ENCODE measurements at places on chromosomes 11 and 22. TPM values are rescaled to one million over a fixed set of nuclear protein-coding genes. Genes with fewer than 3 reads are reported as not detected.

- peaks cover 12% of the 10 kb centered on the region for H3K4me1 ChIP-seq
- H3K36me3 ChIP-seq, result peaks cover 33% of the 10 kb centered on the region
- no peak for DNase-seq
- H3K27ac ChIP-seq, result no peak overlapping the region
- no peaks in the 10 kb centered on the region for H3K27me3 ChIP-seq
- H3K4me3 ChIP-seq, result no peak overlapping the region
Measured at GRCh38 chr22:24380220-24380904, 47.0 kb upstream of the ADORA2A start.

- H3K36me3 ChIP-seq, result no peaks in the 10 kb centered on the region
- H3K4me3 ChIP-seq, result no peak overlapping the region
- H3K27me3 ChIP-seq, result no peaks in the 10 kb centered on the region
- H3K4me1 ChIP-seq, result peaks cover 33% of the 10 kb centered on the region
- no peak overlapping the region for H3K27ac ChIP-seq
Measured at GRCh38 chr11:130631119-130631518, 182.7 kb downstream of the ADAMTS15 start.

- H3K27me3 ChIP-seq, result no peaks in the 10 kb centered on the region
- no peak for DNase-seq
- H3K27ac ChIP-seq, result no peak overlapping the region
Measured at GRCh38 chr11:96481771-96482170, 92.0 kb downstream of the JRKL start.

The CATSPERZ gene
- total RNA-seq, result not detected

The FAM111B gene
- total RNA-seq, result 4.5 TPM

The OR6T1 gene
- not detected for total RNA-seq

GRCh38 chr11:88203604-88204003 lies 28.4 kb upstream of the RAB38 start:
- no peaks in the 10 kb centered on the region for H3K27me3 ChIP-seq
- 0 out of 2 replicates have a peak, but pooled peaks cover 9% of the 10 kb centered on the region for H3K4me1 ChIP-seq
- DNase-seq, result no peak
- H3K27ac ChIP-seq, result no peak overlapping the region
- H3K36me3 ChIP-seq, result no peaks in the 10 kb centered on the region

DNA sequence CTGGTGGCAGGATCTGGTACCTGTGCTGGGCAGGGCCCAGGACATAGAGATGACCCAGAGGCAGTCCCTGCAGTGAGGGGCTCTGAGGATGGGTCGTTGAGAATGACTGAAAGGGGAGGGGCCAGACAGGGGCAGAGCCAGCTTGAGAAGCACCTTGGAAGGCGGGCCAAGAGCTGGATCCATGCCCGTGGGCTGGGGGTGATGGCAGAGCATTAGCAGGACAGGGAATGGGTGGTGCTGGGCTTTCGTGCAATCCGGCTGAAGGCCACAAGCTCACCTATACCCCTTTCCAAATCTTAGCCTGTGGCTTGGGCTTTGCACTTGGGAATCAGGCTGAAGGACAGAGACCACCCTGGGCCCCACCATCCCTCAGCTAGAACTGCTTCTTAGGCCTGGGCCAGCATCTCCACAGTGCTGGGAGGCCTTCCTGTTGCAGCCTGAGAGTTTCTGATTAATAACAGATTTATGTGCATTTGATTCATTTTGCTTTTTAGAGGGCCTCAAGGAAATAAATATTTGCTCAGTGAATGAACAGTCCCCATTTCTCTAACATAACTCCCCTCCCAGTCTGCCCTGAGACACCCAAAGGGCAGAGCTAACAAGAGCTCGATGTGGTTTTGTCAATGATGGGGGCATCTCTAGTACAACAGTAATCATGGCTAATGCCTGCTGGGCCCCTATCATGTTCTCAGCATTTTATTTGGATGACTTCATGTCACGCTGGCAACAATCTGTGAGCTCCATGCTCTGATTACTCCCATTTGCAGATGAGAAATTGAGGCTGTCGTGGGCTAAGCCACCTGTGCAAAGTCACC lies 39.3 kb downstream of the RIBC2 start:
- peak; percentile 86 for DNase-seq
- no peaks in the 10 kb centered on the region for H3K27me3 ChIP-seq
- H3K4me1 ChIP-seq, result peaks cover 67% of the 10 kb centered on the region
- H3K36me3 ChIP-seq, result no peaks in the 10 kb centered on the region
- H3K27ac ChIP-seq, result peak overlapping the region; percentile 62

GRCh38 chr11:113664981-113665710 lies 41.0 kb downstream of the TMPRSS5 start:
- no peak for DNase-seq
- no peak overlapping the region for H3K27ac ChIP-seq
- H3K4me1 ChIP-seq, result peaks cover 13% of the 10 kb centered on the region
- H3K27me3 ChIP-seq, result no peaks in the 10 kb centered on the region
- no peaks in the 10 kb centered on the region for H3K36me3 ChIP-seq
- no peak overlapping the region for H3K4me3 ChIP-seq

DNA sequence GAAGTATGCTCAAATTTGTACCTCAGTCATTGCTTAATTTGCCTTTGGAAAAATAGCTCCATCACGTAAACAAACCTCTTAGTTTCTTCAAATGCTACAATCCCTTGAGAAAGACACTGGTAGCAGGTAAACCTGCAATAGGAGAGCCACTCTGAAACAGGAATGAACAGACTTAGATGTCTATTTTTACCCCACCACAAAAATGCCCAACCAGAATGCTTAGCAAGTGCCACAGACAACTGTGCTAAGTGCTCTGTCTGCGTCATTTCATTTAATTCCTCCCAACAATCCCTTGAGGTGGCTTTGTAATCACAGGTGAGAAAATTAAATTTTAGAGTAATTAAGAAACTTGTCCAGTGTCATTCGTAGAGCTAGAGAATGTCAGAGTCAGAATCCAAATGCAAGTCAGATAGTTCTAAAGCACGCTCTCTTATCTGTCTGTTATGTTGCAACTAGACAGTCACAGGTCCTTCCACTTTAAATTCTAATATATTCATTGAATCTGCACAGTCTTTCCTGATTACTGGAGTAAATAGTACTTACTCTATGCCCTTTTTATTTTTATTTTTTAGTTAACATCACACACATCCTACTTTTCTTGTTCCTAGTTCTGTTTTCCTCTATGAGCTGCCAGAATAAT lies 89.0 kb upstream of the GRIA4 start:
- no peaks in the 10 kb centered on the region for H3K36me3 ChIP-seq
- H3K4me3 ChIP-seq, result no peak overlapping the region
- no peaks in the 10 kb centered on the region for H3K4me1 ChIP-seq
- H3K27me3 ChIP-seq, result no peaks in the 10 kb centered on the region

The APOA4 gene
- not detected for total RNA-seq

The KIRREL3 gene
- 31.1 TPM for total RNA-seq

The TEX54 gene
- not detected for total RNA-seq

DNA sequence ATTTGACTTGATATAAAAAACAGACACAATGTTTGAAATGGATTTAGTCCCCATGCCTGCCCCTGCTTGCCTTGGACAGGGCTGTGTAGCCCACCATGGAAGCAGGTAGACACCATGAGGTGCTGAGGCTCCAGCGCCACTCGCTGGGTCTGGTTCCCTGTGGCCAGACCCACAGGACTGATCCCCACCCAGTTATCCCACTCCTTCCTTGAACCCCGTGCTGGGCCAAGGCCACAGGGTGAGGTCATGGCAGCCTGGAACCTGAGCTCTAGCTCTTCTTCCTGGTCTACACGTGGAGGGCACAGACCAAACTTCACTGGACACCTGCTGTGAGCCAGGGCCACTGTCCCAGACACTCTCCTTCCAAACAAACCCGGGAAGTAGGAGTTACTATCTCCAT lies 42.5 kb downstream of the GAB4 start:
- H3K4me1 ChIP-seq, result no peaks in the 10 kb centered on the region
- peaks cover 4% of the 10 kb centered on the region for H3K27me3 ChIP-seq
- H3K4me3 ChIP-seq, result no peak overlapping the region

GRCh38 chr11:86234831-86235461 lies 9.6 kb upstream of the EED start:
- H3K27ac ChIP-seq, result no peak overlapping the region
- peaks cover 14% of the 10 kb centered on the region for H3K4me1 ChIP-seq
- no peaks in the 10 kb centered on the region for H3K36me3 ChIP-seq
- H3K27me3 ChIP-seq, result no peaks in the 10 kb centered on the region
- no peak for DNase-seq

GRCh38 chr11:70541699-70542098 lies 143.4 kb downstream of the CTTN start:
- no peak overlapping the region for H3K27ac ChIP-seq
- H3K36me3 ChIP-seq, result no peaks in the 10 kb centered on the region
- H3K4me3 ChIP-seq, result no peak overlapping the region
- DNase-seq, result no peak
- no peaks in the 10 kb centered on the region for H3K27me3 ChIP-seq

The WBP2NL gene
- not detected for total RNA-seq

The FOLR3 gene
- total RNA-seq, result 4.3 TPM

The PATE4 gene
- not detected for total RNA-seq

Data from GM23248 (cell line).